ENCODE measurements at places on chromosomes 7 and 10.

GRCh38 chr7:77702513-77702912 is 6.3 kb downstream of the RSBN1L start:
- DNase-seq = no peak

- DNase-seq = no peak
Measured at GRCh38 chr7:50502947-50503346, 52.8 kb upstream of the FIGNL1 start.

DNA sequence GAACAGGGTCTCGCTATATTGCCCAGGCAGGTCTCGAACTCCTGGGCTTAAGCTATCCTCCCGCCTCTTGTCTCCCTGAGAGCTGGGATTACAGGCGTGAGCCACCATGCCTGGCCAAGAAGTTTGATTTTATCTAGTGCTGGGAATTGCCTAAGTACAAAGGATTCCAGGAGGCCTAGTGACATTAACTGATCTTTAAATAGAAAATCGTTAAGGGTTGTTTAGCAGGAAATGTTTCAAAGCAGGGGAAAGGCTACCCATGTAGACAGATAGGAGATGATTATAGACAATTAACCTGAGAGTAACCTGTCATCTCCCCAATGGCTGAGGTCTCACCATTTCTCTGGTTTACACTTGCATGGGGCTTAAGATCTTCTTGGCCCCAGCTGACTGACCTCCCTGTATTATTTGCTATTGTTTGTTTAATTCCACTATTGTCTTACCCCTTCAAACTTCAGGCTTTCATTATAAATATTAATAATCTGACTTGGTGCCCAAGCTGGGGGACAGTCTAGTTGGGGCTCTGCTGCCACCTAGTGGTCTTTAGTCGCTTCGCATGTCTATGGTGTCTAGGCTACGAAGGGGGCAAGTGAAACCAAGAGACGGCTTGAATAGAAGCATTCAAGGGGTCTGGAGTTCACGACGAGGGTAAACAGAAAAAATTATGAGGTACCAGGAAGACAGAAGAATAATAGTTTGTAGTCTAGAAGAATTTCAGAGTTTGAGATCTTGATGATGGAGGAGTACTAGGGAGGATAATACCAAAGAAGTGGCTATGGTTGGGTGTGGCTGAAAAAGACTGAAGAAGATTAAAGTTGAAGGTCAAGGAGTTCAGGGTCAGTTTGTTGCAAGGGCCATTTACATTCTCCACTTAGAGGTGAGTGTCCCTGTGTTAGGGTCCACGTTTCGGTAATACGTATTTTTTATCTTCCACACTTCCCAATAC is 40.4 kb upstream of the BPGM start:
- no peak for DNase-seq

DNA sequence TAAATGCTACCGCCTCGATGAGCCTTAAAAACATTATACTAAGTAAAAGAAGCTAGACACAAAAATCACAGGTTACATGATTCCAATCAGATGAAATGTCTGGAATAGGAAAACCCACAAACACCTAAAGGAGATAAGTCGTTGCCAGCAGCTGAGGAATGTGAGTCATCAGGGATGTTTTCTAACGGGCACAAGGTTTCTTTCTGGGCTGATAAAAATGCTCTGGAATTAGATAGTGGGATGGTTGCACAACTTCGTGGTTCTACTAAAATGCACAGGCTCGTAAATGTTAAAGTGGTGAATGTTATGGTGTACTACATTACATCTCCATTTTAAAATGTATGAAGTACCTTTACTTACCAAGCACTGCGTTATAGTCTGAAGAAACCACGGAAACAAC is 9.7 kb downstream of the ABLIM1 start:
- DNase-seq = peak; percentile 29

DNA sequence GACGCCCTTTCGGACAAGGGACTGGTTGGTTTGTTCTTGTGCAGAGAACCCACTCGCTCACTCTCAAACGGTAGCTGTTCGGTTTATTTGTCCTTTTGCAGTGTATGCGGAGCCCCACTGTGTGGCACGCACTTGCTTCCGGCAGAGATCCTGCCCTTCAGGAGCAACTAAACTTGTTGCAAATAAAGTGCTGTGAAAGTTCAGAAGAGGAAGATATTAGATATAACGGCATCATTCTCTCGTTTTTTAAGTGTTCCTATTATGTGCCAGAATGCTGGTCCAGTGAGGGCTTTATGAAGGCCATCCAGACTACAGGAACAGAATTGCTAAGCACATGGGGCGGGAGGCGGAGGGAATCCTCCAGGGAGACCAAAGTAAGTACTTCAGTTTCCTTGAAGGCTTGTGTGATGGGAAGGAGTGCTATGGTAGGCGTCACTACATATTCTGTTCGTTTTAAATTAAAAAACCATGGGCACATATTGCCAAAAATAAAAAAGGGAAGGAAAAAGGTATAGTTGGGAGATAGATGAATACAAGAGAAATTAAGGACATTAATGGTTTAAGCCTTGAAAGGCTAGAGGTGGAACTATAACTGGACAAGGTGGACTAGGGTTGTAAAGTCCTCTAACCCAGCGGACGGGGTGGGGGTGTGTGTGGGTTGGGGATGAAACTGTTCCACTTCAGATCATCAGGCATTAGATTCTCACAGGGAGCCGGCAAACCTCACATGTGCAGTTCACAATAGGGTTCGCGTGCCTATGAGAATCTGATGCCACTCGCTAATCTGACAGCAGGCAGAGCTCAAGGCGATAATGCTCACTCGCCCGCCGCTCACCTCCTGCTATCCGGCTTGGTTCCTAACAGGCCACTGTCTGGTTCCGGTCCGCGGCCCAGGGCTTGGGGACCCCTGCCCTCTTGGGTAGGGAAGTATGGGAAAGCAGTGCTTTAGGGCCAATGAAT is 704 bp upstream of the ERLIN1 start:
- peak; percentile 19 for DNase-seq

DNA sequence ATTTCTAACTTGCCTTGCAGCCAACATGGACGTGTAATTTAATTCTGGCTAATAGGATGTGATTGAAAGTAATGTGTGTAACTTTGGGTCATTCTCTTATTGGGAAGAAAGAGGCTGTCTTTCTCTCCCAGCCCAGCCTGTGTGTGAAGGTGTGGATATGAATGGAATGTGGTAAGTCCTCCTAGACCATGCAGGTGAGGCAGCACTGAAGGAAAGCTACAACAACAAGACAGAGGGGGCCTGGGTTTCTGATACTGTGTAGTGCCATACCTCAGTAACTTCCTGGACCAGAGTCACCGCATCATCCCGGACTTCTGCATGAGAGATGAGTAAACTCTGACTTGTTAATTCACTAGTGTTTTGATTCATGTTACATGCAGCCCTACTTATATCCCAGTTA is 237.0 kb downstream of the EXOC4 start:
- no peak for DNase-seq

GRCh38 chr10:28679581-28680357 is 2.4 kb downstream of the BAMBI start:
- no peak for DNase-seq

DNA sequence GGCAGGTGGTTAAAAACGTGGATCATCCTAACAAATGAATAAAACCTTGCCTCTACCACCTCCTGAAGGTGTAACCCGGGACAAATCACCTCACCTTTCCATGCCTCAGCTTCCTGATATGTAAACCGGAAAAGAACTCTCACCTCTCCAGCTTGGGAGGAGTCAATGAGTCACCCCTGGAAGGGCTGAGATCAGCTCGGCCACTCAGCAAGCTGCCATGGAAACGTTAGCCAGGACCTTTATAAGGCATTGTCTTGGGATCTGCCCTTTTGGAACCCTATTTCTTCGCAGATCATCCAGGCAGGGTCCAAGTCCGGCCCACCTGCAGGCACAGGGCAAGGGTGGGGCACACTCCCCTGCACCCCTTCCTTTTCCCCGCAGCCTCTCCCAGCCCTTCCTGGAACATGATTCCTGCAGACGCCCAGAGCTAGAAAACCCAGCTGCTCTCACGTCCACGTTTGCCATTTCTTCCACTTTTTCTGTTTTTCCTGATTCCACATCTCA is 81.6 kb upstream of the PFKP start:
- no peak for DNase-seq

DNA sequence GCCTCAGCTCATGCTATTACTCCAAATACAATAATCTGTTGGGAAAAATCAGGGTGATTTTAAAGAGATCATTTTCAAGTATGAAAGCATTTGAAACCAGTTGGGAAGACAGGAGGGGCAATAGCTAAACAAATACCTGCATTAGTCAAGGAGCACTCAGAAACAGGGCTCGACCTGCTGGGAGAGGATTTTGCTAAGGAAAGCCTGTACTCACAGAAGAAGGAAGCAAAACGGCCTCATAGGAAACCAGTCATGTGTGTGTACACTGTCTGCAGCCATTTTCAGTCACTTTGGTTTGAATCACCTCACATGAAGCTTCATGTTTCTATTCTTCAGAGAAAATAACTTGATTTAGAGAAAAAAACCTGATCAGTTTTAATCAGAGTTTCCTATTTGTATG is 38.6 kb downstream of the FZD1 start:
- DNase-seq = no peak

DNA sequence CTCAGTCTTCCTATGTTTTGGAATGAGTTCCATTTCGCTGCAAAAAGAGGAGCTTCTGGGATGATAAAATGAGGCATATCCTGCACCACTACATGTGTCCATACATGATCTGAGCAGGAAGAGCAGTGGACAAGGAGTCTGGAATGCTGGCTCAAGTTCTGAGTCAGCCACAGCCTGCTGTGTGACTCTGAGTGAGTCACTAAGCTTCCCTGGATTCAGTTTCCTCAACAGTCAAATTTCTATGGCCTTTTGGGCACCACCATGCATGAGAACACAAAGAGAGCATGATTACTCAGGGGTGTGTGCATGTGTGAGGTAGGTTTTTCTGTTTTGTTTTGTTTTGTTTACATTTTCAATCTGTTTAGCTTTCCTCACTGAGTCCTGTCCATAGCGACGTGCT is 254.6 kb downstream of the ANKRD30A start:
- DNase-seq = no peak

GRCh38 chr7:74511345-74511744 is 57.6 kb downstream of the GTF2IRD1 start:
- no peak for DNase-seq

DNA sequence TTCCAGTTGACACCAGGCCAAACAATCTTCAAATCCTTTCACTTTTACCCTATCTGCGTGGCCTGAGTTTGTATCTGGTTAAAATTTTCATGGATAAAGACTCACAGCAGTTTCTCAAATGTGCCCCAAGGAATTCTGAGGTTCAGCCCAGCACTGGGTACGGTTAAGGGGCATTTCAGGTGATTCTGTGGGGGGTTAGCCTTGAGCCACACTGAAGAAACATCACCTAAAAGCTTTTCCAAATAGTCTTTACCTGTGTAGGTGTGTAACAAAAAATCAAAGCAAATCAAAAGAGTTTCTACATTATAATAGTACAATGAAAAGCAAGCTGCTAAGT is 83.8 kb upstream of the DNAJC1 start:
- no peak for DNase-seq

GRCh38 chr10:1293636-1294435 is 237.7 kb downstream of the WDR37 start:
- no peak for DNase-seq

DNA sequence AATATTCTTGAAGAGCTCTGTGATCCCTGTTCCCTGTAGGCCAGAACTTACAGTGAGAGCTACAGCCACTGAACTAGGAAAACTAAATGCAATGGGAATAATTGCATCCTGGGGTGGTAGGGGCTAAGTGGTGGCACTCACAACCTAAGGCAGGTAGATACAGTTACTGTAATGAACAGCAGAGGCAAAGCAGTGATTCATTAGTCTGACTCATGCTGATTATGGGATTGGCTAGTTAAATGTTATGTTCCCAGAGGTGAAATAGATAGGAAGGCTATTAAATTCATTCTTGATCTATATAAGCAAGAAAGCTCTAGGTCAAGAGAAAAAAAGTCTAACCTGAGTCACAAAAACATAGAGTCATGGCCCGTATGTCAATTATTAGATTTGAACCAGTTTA is 173.1 kb upstream of the MALRD1 start:
- no peak for DNase-seq

GRCh38 chr7:99076615-99077014 is 67.3 kb downstream of the SMURF1 start:
- DNase-seq = no peak

DNA sequence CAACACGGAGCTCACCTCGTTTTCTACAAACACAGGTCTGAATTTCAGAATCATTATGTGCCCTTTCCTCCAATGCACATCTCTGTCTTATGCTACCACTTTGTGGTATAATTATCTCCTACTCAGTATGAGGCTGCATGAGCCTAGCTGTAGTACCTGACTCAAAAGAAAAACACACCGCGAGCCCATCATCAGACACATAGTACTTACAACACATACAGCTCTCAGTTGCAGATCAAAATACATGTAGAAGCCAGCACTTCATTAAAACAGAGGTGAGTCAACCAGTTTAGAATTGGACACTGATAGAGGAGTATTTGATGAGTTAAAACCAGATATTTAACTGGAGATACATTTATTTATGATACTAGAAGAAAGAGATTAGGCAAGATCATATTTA is 1.4 kb upstream of the RTKN2 start:
- no peak for DNase-seq

DNA sequence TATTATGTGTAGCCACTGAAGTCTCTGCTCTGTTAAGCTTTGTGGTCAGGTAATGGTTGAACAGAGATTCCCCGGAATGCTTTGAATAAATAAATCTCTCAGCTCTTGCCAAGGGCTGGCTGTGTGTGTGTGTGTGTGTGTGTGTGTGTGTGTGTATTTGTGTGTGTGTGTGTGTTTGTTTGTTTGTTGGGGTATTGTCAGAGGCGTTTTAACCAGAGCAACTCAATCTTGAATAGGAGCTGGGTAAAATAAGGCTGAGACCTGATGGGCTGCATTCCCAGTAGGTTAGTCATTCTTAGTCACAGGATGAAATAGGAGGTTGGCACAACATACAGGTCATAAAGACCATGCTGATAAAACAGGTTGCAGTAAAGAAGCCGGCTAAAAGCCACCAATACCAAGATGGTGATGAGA is 256.2 kb upstream of the CACNA2D1 start:
- peak; percentile 69 for DNase-seq

- DNase-seq = no peak
Measured at GRCh38 chr7:19377611-19378344, 232.6 kb upstream of the FERD3L start.

DNA sequence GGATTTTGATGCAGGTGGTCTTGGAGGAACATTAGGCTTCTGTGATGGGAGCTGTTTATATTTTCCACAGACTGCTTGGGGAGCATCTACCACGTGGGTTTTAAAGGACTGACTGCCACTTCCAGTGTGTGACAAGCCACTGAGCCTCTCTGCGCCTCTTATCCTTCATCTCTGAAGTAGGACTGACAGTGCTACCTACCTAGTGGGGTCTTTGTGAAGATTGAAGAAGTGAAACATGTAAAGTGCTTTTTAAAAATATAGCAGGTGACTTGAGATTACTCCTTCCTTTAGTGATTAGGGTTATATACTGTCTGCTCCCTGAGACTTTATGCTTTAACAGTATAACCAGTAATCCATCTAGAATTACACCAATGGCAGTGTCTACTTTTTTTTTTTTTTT is 29.9 kb downstream of the NKX2-3 start:
- no peak for DNase-seq

DNA sequence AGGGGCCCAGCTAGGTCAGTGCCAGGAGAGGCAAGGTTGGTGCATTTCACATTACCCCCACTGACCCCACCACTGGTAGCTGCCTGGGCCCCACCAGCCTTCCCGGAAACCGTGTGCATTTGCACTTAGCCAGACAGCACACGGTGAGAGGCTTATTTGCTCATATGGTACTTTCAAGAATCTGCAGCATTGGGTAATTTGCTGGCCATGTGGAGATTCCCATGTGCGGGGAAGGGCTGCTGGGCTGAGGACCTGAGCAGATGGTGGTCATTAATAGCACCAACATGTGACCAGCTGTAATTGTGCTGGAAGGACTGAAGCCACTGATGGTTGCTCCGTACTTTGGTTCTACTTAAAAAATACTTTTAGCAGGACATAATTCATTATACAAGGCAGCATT is 323.8 kb downstream of the DPP6 start:
- DNase-seq = no peak
